NCI-H774 (cell line): ENCODE measurements at places on chromosomes 5 and 9.

DNA sequence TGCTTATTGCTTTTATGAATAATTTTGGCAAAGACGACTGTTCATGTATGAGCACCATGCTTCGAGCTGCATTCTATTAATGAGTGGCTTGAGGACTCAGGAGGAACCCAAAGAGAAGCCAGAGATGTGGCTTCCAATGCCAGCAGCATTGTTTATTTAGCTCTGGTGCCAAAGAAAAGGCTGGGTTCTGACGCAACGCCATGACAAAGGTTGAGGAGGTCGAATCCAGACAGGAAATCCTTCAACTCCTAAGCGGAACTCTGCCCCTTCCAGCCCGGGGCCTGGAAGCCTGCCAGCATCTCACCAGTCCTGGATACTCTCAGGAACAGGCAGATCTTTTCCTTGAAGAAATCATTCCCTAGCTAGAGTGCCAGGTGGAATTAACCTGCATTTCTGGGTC, 104.4 kb downstream of the ARHGAP26 start:
- DNase-seq = no peak

GRCh38 chr9:109011231-109011671, 2.0 kb downstream of the CTNNAL1 start:
- DNase-seq = no peak

GRCh38 chr9:96116275-96117064, 185.5 kb downstream of the HSD17B3 start:
- DNase-seq = no peak

- DNase-seq = peak; percentile 35
These were observed 5.3 kb downstream of the KLF4 start for GRCh38 chr9:107484117-107484723.

- no peak for DNase-seq
These were observed 1.1 kb upstream of the SNX24 start for GRCh38 chr5:122844136-122844909.

GRCh38 chr9:8143677-8144076, 344.1 kb upstream of the DMAC1 start:
- DNase-seq = no peak

DNA sequence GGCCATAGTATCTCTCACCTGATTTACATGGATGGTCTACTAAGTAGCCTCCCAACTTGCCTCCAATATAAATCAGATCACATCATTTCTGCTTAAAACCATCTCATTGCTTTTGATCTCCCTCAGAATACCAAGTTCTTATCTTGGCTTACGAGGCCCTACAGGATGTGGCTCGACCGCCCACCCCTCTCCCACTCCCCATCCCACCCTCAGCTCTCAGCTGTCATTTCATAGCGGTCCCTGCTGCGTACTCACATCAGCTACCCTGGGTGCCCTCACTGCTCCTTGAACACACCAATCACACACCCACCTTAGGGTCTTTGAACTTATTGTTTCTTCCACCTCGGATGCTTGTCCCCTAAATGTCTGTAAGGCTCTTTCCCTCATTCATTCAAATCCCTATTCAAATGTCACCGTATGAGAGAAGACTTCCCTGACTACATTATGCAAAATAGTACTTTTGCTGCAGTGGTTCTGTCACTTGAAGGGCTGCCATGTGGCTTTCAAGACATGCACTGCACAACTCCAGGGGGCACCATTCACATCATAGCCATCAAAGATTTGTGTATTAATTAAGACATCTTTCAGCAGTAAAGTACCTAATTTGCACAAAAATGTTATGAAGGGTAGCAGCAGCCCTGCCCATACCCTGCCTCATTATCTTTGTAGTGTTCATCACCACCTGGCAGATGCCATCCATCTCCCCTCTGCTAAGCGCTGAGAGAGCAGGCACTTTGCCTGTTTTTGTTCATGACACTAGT, 171.1 kb downstream of the ENC1 start:
- no peak for DNase-seq

GRCh38 chr5:73900566-73900965, 274.6 kb downstream of the ARHGEF28 start:
- DNase-seq = no peak

GRCh38 chr9:135391759-135392158, 87.8 kb upstream of the PPP1R26 start:
- DNase-seq = no peak

- DNase-seq = no peak
These were observed 578.4 kb downstream of the SLCO4C1 start for GRCh38 chr5:101717721-101718120.

DNA sequence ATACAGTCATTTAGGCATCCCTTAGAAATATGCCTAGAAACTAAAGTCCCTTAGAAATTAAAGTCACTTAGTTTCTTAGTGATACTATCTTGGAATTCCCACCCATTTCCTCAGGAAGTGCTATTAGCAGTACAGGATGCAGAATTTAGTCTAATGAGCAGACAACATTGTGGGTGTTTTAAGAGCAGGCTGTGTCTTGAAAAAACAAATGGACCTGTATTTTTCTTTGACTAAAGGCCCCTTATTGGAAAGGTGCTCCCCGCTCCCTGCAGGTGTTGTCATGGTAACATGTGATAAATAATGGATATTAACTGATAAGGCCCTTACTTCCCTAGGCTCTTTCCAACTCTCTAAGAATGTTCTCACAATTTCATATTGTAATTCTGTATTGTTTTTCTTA, 38.8 kb upstream of the STARD4 start:
- no peak for DNase-seq

DNA sequence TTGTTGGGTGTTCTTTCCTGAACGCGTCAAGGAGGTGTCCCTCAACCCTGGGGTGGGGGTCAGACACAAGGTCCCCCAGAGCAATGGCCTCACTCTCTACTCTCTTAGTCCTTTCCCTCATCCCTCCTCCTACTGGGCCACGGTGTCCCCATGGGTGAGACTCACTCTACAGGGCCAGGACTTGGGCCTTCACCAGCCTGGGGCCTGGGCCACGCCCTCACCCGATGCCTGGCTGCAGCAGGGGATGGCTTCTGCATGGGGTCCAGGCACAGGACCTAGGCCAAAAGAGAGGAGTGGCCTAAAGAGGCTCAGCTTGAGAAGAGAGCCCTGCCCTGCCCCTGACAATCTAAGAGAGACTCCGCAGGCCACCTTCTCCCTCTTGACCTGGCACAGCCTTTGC, 5.8 kb downstream of the LCN12 start:
- no peak for DNase-seq

DNA sequence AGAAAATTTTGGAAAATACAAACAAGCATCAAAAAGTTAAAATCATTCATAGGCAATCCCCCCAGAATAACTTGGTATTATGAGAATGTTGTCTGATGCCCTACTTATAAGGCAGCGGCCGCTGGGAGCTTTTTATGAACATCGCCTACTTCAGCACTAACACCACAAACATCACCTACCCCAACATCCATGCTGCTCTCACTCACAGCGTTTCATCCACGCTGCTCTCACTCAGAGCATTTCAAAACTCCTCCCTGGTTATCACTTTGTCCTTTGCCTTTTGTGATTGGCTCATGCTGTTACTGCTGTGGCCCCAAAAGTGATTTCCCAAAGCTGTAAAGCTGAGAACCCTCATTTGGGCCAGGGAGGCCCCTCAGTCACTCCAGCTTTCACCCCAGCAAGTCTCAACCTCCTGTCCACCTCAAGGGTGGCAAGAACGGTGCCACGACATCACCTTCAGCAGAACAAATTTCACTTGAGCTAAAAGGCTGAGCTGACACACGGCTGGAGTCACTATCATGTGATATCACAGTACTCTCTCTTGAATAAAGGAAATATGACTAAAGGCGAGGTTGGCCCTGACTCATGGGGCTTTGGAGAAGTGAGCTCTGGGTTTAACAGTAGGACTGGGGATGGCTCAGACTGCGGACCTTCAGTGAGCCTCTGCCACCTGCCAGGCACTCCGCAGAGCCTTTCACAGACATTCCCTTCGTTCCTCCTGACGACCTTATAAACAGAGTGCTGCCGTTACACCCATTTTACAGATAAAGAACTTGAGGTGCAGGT, 25.2 kb downstream of the SHC3 start:
- DNase-seq = no peak

DNA sequence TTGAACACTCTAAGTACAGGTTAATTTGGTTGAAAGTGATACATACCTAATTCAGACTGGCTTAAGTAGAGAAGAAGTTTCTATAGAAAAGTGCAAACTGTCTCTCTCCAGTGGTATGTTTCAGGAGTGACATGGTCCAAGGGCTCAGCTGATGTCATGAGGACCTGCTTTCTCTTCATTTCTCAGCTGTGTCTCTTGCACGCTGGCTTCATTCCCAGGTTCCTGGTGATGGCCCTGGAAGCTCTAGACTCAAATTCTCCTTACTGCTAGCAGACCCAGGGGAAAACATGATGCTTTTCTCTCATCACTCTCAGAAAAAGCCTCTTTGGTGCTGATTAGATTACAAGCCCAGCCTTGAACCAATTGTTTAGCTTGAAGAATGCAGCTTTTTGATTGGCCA, 211.9 kb upstream of the CLINT1 start:
- DNase-seq = no peak

- no peak for DNase-seq
These were observed 71.1 kb upstream of the LRRTM2 start for GRCh38 chr5:138946241-138946623.

DNA sequence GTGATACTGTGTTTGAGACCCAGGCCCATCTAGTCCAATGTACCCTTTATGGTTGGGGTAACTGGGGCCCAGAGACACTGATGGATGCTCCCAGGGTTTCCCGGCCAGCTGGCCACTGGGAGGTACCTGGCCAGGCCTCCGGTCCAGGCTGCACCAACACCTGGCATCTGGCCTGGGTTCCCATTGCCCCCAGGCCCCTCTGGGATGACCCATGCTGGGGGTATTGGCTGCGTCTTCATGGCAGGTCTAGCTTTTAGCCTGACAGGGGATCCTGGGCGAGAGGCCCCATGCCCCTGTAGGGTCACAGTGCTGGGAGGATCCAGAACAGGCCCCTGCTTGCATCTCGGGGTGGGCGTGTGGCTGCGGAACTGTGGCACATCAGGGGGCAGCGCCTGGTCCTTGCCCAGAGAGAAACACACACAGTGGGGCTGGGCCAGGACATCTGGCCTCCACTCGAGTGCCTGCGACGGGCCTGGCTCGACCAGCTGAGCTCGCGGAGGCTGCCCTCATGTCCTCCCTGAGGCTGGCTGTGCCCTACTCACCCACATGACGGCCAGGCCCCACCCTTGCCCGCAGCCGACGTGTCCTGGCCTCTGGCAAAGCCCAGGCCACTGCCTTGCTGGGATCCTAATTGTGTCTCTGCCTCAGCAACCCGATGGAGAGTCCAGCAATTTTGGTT, 21.5 kb upstream of the COL5A1 start:
- no peak for DNase-seq

DNA sequence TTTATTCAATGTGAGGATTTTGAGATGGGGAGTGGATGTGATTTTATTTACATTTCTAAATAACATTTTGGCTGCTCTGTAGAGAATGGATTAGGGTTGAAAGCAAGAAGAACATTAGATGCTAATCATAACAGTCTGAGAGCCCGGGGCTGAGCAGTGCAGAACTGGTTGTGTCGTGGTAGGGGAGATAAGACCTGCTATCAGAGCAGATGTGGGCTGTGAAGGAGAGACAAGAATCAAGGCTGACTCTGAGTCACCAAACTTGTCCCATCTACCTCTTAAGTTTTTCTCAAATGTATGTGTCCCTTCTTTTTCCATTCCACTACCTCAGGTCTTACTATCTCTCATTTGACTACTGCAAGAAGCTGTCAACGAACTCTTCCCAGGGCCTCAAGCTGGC, 35.4 kb upstream of the SLC28A3 start:
- DNase-seq = no peak

- no peak for DNase-seq
These were observed 40.0 kb downstream of the EBF1 start for GRCh38 chr5:159059722-159060121.

- no peak for DNase-seq
These were observed 512.7 kb upstream of the BRINP1 start for GRCh38 chr9:119881898-119882297.

GRCh38 chr9:133248726-133249295, 26.2 kb downstream of the ABO start:
- DNase-seq = no peak

GRCh38 chr9:134215699-134216448, 51.5 kb upstream of the RNU6ATAC start:
- no peak for DNase-seq

DNA sequence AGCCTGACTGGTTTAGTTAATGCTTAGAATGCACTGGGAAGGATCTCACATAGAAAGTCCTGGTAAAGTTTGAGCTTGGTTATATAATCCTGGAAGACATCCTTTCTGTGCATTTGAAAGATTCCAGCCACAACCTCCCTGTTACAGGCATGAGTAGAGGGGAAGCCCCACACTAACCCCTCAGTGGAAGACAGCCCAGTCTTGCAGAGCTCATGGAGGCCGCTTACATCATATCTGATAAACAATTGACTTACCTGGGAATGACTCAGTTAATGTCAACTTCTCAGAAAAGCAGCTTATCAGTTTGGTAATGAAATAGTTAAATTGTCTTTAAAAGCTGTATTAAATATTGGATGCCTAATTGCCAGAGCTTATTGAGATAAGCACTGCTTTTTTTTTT, 28.1 kb upstream of the PDE8B start:
- no peak for DNase-seq

DNA sequence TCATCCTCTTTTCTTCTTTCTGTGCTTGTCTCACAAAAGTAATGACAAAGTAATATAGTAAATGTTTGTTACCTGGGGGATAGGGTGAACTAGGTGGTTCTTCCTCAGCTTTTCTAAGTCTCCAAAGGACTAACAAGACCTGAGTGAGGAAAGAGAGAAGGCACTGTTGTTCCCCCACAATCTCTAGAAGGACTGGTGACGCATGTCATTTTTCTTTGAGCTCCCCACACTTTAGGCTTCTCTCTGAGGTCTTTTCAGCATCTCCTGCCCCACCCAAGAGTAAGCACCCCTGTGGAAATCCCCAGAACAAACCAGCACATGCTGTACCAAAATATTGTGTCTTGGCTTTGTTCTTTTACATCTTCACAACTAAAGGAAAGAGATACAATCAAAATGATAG, 2.4 kb upstream of the IL7R start:
- no peak for DNase-seq

DNA sequence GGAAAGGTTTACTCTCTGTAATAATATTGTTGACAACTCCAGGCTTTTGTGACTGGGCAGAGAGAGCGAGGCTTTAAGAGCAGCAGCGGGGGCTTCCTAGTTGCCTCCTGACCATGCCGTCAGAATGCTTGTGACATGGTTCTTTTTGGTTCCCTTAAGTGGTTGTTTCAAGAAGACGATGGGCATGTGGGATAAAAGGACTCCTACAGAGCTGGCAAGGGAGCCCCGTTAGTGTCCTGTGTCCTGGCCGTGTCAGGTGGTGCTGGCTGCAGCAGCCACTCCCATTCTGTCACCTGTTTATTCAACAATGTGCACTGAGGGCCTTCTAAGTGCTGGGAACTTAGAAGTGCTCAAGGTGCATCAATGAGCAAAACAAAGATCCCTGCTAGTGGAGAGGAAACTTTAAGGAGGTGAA, 19.7 kb downstream of the LCP2 start:
- no peak for DNase-seq

DNA sequence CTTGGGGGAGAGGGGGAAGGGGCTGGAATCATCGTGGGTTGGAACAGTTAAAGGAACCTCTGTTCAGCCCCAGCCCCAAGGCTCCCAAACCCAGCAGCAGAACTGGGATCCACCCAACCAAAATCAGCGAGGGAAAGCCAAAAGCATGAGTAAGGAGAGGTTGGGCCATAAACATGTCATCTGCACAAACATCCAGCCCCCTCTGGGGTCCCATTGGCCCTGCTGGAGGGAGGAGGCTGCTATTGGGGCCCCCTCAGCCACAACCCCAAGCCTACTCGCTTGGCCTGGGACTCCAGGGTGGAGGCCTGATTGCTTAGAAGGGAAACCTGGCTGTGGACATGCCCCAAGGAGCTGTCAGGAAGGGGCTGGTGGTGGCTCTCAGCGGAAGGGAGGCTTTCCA, 154.9 kb downstream of the FGF18 start:
- no peak for DNase-seq

- DNase-seq = no peak
These were observed 269.8 kb downstream of the SYK start for GRCh38 chr9:91071184-91071990.
